NCI-H460 (cell line): ENCODE measurements at places on chromosomes 16 and 17. TPM values are rescaled to one million over a fixed set of nuclear protein-coding genes. Genes with fewer than 3 reads are reported as not detected.

DNA sequence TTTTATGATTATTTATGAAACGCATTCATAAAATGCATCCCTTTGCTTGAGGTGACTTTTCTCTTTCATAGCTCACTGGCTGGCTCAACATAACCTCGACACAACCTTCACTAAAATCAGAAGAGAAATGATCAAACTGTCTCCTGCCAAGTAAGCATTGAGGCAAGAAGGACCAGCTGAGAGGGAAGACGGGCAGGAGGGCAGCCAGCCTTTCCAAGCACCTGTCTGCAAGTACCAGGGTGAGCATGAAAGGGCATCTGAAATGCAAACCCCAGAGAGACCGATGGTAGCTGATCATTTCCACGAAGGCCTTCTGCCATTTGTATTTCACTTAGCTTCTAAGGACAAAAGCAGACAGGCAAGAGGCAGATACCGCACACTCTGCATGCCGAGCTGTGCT lies 52.1 kb upstream of the RPH3AL start:
- DNase-seq = no peak

DNA sequence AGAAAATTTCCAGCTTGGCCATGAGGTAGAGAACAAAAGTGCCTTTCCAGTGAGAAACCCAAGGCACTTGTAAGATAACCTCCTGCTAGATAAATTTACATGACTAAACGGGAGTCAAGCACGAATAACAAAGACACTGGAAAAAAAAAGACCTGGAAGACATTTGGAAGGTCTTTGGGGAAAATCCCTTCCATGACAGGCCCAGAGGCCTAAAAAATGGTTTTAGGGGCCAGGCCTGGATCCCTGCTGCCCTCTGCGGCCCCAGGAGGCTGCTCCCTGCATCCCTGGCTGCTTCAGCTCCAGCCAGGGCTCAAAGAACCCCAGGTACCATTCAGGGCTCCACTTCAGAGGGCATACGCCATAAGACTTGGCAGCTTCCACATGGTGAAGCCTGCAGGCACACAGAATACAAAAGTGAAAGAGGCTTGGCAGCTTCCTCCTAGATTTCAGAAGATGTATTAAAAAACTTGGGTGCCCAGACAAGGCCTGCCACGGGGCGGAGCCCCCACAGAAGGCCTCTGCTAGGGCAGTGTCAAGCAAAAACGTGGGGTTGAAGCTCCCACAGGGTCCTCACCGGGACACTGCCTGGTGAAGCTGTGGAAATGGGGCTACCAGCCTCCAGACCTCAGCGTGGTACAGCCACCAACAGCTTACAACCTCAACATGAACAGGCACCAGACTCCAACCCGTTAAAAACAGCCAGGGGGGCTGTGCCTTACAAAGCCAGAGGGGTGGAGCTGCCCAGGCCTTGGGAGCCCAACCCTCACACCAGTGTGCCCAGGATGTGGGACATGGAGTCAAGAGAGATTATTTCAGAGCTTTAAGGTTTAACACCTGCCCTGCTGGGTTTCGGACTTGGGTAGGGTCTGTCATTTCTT lies 77.1 kb downstream of the SDK2 start:
- no peak for DNase-seq

Gene OR1A2
- not detected in 2 replicates for total RNA-seq

DNA sequence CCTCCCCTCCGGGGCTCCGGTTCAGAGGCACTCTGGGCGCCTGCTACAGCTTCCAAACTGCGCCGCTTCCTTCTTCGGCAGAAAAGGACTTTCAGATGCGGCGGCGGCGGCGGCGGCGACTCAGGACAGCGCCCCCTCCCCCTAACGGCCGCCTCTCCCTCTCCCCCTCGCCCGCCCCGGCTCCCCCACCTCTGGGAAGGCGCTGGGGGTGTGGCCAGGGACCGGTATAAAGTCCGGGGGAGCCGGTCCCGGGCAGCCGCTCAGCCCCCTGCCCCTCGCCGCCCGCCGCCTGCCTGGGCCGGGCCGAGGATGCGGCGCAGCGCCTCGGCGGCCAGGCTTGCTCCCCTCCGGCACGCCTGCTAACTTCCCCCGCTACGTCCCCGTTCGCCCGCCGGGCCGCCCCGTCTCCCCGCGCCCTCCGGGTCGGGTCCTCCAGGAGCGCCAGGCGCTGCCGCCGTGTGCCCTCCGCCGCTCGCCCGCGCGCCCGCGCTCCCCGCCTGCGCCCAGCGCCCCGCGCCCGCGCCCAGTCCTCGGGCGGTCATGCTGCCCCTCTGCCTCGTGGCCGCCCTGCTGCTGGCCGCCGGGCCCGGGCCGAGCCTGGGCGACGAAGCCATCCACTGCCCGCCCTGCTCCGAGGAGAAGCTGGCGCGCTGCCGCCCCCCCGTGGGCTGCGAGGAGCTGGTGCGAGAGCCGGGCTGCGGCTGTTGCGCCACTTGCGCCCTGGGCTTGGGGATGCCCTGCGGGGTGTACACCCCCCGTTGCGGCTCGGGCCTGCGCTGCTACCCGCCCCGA lies at the start of gene IGFBP4:
Gene IGFBP4, plus strand, starts transcription at position 255 of the 792 bp plus-strand sequence. Its CDS starts 286 bp downstream, at position 541.
- peak; percentile 69 for DNase-seq

Gene SLC16A11
- total RNA-seq = 0.12 TPM in 1 of 2 replicates, not detected in the other

- no peak for DNase-seq
Observed at GRCh38 chr17:57895382-57896060, 45.7 kb upstream of the MRPS23 start.

Gene CPHXL2
- total RNA-seq = not detected in 2 replicates

- no peak for DNase-seq
Observed at GRCh38 chr17:73641826-73642600, 2.2 kb downstream of the SDK2 start.

GRCh38 chr17:3557768-3558583 lies at the start of gene TRPV3:
TRPV3 (minus strand) TSS chr17:3557812; CDS start chr17:3554850, 2,962 bp downstream.
- DNase-seq = no peak

- DNase-seq = peak; percentile 94
Observed at GRCh38 chr16:58661199-58661830, 23.3 kb downstream of the SLC38A7 start.

DNA sequence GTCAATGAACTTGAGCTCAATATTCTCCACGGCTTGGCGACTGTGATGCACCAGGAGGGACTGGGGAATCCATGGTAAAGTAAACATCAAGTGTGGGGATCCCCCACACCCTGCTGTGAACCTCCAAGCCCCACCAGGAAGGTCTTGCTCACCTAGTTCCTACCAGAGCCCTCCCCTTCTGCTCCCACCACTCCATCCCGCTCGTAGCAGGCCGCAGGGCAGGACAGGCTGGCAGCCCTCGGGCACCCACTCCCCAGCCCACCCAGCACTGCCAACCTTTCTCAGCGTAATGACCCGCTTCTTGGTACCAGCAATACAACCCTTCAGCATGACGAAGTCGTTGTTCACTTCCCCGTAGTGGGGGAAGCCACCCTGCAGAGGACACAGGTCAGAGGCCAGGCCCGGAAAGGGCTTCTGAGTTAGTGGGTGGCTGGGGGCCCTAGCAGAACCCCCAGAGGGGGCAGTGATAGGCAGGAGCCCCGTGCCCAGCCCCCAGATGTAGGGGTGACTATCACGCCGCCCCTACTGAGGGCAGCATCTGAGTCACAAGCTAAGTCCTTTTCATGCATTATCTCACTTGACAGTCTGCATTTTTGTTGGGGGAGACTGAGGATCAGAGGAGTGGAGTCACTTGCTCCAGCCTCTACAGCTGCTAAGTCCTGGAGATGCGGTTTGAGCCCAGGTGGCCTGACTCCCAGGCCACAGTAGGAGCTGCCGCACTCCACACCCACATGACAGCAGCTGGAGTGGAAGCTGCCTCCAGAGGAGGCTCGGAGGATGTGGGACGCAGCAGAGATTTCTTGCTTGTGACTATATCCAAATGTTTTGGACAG lies 2.8 kb upstream of the MSRB1 start:
- DNase-seq = no peak

Gene ELMO3
- 1.1 and 1.5 TPM in 2 replicates for total RNA-seq

DNA sequence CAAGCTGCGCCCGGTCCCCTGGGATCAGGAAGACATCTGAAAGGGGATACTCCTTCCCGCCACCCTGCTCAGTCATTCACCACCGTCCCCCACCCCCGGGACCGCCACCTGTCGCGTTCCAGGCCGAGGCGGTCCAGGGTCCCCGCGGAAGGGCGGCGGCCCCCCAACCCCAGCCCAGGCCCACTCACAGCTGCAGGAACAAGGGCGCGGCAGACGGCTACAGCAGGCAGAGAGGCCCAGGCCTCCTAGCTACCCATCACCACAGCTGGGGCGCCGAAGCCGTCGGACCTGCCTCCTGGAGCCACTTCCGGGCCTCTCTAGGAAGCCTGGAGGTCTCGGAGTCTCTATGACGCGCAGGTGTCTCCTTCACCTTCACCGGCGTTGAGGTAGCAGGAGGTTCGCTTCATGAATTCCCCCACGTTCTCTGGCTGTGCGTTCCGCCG lies at the start of gene SDR42E1:
Gene SDR42E1, minus strand, starts transcription at position 272 of the 443 bp plus-strand sequence. CDS start 10,612 bp downstream, outside the sequence.
- no peak for DNase-seq

Gene SEC14L5
- total RNA-seq = 0.02 and 0.12 TPM in 2 replicates

DNA sequence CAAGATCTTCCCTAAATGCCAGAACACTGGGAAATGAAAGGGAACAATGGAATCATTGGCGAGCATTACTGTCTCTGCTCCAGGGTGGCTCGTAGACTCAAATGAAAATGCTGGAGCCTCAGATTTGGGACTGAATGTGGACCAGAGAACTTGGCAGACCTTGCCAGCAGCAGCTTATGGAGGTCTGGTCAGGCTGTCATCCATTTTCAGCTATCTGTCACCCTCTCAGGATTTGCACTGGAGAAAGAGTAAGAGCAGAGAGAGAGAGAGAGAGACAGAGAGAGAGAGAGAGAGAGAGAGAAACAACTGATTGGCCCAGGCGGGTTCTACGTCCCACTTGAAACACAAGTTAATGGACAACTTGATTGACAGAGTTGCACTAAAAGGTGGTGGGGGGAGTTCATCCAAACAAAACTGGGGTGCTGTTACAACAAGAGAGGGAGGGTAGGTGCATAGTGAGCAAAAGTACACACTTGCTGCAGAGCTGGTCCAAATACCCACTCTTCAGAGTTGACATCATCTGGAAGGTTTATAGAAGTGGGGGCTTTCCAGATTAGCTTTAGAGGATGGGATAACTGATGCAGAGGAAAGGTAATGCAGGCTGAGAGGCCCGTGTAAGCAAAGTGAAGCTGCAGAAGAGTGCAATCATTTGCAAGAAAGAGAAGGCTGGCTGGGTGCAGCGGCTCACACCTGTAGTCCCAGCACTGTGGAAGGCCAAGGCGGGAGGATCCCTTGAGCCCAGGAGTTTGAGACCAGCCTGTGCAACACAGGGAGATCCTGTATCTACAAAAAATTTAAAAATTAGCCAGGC lies 16.5 kb upstream of the NSMCE1 start:
- no peak for DNase-seq

Gene ALDH3A2
- total RNA-seq = 186 and 191 TPM in 2 replicates

Gene ZNF423
- total RNA-seq = 0.06 TPM in 1 of 2 replicates, not detected in the other

Gene KRT12
- total RNA-seq = not detected in 2 replicates

Gene JMJD6
- total RNA-seq = 20.9 and 24.7 TPM in 2 replicates

GRCh38 chr16:2953706-2954627 lies 10.1 kb upstream of the KREMEN2 start:
- no peak for DNase-seq

DNA sequence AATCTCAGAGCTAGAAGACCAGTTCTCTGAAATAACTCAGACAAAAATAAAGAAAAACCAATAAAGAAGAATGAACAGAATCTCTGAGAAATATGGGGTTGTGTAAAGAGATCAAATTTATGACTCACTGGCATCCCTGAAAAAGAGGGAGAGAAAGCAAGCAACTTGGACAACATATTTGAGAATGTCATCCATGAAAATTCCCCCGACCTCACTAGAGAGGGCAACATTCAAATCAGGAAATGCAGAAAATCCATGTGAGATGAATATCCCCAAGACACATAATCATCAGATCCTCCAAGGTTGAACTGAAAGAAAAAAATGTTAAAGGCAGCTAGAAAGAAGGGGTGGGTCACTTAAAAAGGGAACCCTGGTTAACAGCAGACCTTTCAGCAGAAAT lies 32.1 kb downstream of the TANC2 start:
- no peak for DNase-seq

GRCh38 chr16:85126394-85126704 lies 14.1 kb upstream of the CIBAR2 start:
- no peak for DNase-seq

DNA sequence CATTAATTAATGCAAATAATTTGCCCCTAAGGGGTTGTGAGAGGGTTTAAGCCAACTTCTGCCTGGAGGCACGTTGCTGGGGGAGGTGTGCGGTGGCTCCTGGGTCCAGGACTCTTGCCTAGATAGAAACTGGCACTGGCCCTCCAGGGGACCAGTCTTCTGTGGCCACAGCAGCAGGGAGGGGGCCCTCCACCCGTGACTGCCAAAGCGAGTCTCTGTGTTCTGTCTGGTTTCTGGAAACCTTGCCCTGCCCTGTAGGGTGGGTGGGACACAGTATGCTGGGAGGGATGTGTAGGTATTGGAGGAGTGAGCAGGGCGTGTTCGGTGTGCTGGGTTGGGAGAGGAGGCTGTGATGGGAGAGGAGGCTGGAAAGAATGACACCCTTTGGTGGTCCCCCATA lies 78.8 kb downstream of the TBC1D16 start:
- no peak for DNase-seq

Gene SLC25A39
- total RNA-seq = 116 and 127 TPM in 2 replicates

- DNase-seq = no peak
Observed at GRCh38 chr17:57873261-57874057, 23.6 kb upstream of the MRPS23 start.

Gene GP2
- total RNA-seq = not detected in 2 replicates

Gene RAB40B
- 5.0 and 7.6 TPM in 2 replicates for total RNA-seq

Gene ITGAL
- total RNA-seq = not detected in 2 replicates

Gene TMEM94
- total RNA-seq = 39.8 and 49.8 TPM in 2 replicates

- DNase-seq = no peak
Observed at GRCh38 chr17:44398692-44399691, 9.5 kb upstream of the ITGA2B start.

GRCh38 chr16:17602678-17603077 lies 131.9 kb upstream of the XYLT1 start:
- no peak for DNase-seq

Gene METTL22
- total RNA-seq = 23.3 and 25.2 TPM in 2 replicates

DNA sequence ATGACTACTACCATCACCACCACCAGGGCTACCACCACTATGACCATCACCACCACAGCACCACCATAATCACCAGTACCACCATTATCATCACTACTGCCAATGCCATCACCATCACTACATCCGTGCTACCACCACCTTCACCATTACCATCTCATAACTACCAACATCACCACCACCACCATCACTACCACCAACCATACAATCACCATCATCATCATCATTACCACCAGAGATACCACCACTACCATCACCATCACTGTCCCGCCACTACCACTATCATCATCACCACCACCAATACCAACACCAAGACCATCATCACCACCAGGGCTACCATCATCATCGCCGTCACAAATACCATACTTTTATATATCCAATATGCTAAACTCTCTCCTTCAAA lies 369.6 kb upstream of the DYNLRB2 start:
- DNase-seq = no peak

GRCh38 chr17:61306003-61306402 lies 93.6 kb upstream of the TBX2 start:
- DNase-seq = no peak
